CD4-positive, alpha-beta T cell (primary cell): ENCODE measurements at places on chromosomes 2 and 18. TPM values are rescaled to one million over a fixed set of nuclear protein-coding genes. Genes with fewer than 3 reads are reported as not detected.

Gene RDH14
- total RNA-seq, result 11.4 TPM

Gene RGPD8
- total RNA-seq, result 61.1 TPM

Gene CFAP221
- total RNA-seq, result not detected

Gene G6PC2
- total RNA-seq, result not detected

Gene EPAS1
- total RNA-seq, result 4.2 TPM

Gene VAMP8
- total RNA-seq, result 32.3 TPM

Gene SGPP2
- total RNA-seq, result 1.7 TPM

Gene AQP12A
- total RNA-seq, result not detected

Gene ARHGAP15
- 158 TPM for total RNA-seq

Gene ABCG8
- not detected for total RNA-seq

Gene IGFBP5
- total RNA-seq, result not detected

- DNase-seq, result no peak
These were observed 67.4 kb upstream of the HPCAL1 start for GRCh38 chr2:10235099-10235908.

DNA sequence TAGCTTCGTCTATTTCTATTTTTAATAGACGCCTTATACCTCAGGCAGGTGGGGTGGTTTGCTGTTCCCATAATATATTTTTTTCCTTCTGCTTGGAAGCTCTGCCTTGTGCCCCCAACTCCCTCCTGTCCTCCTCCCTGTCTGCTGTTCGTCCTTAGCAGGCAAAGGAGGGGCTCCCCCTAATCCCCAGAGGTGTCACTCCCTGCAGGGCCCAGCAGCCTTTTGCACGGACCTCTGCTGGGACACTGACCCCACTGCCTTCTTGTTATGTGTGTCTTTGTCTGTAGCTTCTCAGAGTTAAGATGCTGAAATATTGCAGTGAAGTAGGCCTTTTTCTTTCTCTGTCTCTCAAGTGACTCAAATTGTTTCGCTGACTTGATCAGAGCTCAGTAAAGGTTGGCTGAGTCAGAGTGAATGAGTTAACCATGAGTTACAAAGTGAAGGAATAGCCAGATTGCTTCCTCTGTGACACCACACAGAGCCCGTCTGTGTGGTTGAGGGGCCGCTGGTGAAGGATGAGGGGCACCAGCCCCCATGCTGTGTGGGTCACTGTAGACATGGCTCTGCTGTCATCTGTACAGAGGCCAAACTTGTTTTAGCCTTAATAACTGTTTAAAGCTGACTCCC lies 47.7 kb downstream of the PRKCE start:
- no peak for DNase-seq

DNA sequence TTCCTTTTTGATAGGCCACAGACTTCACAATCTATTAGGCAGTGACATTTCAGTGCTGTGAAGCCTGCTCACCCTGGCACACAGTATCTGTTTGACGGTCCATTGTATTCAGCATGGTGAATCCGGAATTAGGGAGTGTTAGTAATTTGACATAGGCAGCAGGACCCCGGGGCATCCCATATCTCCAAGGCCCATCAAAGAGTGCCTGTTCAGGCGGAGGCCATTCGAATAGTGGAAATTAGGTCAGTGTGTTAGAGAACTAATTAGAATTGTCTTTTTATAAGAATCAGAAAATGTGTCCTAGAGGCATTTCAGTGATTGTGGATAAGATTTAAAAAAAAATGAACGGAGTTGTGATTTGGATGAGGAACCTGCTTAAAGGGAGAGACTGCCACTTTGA lies 818.8 kb upstream of the SOX11 start:
- DNase-seq, result no peak

- no peak for DNase-seq
These were observed 40.6 kb downstream of the TAF1B start for GRCh38 chr2:9883897-9884296.

DNA sequence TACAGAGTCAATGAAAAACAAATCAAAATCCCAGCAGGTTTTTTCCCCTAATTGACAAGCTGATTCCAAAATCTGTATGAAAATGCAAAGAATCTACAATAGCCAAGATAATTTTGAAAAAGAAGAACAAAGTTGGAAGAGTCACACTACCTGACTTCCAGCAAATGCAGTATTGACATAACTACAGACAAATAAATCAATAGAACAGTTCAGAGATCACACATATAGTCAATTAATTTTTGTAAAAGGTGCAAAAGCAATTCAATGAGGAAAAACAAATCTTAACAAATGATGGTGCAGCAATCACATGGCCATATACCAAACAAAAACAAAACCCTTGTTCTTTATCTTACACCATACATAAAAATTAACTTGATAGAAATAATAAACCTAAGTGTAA lies 74.6 kb upstream of the ST8SIA5 start:
- no peak for DNase-seq

DNA sequence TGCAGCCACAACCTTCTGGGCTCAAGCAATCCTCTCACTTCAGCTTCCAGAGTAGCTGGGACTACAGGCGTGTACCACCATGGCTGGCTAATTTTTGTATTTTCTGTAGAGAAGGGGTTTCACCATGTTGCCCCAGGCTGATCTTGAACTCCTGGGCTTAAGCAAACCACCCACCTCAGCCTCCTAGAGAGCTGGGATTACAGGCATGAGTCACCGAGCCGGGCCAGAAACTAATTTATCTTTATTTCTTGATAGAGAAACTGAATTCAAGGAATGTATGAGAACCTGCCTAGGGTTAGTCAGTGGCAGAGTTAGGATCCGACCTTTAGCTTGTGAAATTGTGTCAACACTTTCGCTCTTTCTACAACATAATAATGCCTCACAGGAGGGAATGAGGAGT lies 19.3 kb upstream of the ITGAV start:
- no peak for DNase-seq

DNA sequence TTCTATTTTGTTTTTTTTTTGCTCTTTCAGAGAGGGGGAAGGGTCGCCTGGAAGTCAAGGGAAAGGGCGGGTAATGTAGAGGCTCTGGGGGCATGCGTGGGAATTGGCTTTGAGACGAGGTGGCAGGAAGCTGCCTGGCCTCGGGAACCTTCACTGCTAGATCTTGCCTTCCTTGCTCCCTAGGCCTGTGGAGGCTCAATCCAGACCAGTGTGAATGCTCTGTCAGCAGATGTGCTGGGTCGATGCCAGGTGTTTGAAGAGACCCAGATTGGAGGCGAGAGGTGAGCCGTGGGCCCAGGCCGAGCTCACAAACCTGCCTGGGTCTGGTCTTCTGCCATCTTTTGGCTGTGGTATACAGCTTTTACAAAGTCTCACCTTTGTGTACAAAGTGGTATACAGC lies 15.5 kb downstream of the CCT7 start:
- DNase-seq, result no peak

DNA sequence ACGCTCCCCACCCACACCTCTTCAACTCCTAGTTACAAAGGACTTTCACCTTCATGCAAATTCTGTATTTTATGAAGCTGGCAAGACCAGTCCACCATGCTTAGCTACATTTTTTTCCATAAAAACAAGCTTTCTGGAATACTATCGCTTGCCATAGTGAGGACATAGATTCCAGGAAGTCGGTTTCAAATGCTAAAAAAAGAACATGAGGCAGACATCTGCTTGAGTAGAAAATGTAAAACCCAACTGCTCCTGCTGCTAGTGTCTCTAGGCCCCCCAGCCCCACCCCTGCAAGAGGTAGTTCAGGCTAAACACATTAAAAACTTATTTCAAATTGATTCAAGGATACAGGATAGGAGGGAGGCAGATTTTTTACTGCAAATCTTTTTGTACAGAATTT lies 148.9 kb downstream of the SMAD2 start:
- DNase-seq, result no peak

DNA sequence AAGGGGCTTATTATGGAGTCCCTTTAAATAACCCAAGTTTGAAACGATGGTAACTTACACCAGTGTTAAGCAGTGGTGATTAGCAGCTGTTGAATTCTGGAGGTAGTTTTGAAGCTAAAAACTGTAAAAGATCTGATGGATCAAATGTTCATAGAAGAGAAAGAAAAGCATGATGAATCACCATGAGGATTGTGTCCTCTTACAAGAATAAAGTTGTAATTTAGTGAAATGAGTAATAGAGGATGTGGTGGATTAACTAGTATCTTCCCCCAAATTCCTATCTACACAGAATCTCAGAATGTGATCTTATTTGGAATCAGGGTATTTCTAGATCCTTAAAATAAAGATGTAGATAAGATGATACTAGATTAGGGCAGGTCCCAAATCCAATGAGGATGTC lies 1138.2 kb upstream of the TMEFF2 start:
- DNase-seq, result no peak

GRCh38 chr18:72444798-72445155 lies 99.4 kb downstream of the CBLN2 start:
- DNase-seq, result no peak

DNA sequence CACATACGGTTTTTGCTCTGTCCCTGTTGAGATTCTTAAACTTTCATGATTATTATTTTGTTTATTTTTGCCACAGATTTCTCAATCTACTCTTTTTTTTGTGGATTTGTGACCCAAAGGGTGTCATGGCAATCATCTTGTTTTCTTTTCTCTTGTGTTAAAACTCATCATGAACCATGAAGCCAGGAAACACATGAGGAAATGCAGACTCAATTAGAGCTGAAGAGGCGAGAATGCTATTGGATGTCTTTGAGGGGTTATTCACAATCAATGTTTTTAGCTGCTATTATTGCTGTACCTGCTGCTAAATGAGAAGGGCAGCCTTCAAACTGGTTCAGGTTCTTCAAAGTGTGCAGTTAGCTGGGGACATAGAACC lies 99.5 kb upstream of the MMADHC start:
- DNase-seq, result no peak

DNA sequence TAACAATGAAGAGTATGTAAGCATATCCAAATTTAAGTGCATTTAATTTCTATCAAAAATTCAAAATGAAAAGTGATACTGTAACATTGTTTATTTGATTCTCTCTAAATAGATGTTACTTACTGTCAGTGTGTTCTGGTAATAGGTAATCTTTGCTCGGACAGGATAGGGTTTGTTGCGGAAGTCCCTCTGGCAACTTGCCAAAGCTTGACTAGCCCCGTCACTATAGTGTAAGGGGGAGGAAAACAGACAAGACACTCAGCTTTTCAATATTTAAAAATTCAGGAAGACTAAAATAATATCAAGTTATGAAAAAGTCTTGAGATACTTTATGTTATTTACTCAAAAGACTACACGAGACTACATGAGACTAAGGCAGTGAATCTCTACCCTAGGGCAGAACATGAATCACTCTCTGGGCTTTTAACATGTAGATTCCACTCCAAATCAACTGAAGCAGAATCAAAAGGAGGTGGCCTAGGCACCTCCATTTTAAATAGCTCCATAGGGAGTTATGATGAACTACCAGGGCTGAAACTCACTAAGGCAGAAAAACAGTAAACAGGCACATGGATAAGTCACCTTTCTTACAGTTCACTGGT lies 5.9 kb downstream of the LMAN1 start:
- no peak for DNase-seq

- no peak for DNase-seq
These were observed 193.6 kb upstream of the FANCL start for GRCh38 chr2:58434692-58435091.

GRCh38 chr2:190659553-190659952 lies 10.7 kb downstream of the NAB1 start:
- no peak for DNase-seq

- DNase-seq, result no peak
These were observed 98.6 kb upstream of the NCK2 start for GRCh38 chr2:105645938-105646773.

- no peak for DNase-seq
These were observed 247.3 kb downstream of the PTGR3 start for GRCh38 chr18:74961596-74961995.

- no peak for DNase-seq
These were observed 1039.1 kb upstream of the NXPH2 start for GRCh38 chr2:139819273-139819796.

- no peak for DNase-seq
These were observed 48.6 kb upstream of the UBE2E3 start for GRCh38 chr2:180931841-180932240.

- no peak for DNase-seq
These were observed 17.1 kb downstream of the CREB1 start for GRCh38 chr2:207546822-207547221.

- no peak for DNase-seq
These were observed 110.4 kb downstream of the ANKRD44 start for GRCh38 chr2:197200051-197200761.

DNA sequence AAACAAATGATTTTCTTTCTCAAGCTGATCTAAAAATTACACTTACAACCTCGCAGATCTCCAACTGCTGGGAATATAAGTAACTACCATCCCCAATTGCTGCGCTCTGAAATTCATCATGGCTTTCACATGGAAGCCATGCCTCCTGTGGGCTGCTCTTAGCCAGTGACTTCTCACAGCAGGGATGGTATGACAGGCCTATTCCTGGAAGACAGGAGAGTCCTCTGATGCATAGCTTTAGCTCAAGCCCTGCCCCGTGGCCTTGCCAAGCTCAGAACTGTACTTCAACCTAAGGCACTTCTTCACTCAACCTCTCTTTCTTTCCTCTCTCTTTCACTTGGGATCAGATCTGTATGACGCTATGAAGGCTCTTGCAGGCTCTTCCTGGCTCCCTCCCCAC lies 12.6 kb upstream of the ELAC1 start:
- DNase-seq, result no peak

GRCh38 chr2:235025800-235026536 lies 74.2 kb downstream of the SH3BP4 start:
- no peak for DNase-seq

GRCh38 chr18:312415-312814 lies 44.6 kb upstream of the THOC1 start:
- DNase-seq, result no peak

- DNase-seq, result no peak
These were observed 922.5 kb downstream of the SUCLG1 start for GRCh38 chr2:83536556-83536955.

- DNase-seq, result no peak
These were observed 799.0 kb downstream of the DCDC2C start for GRCh38 chr2:4502230-4502843.

GRCh38 chr2:172467382-172467781 lies 40.0 kb downstream of the ITGA6 start:
- DNase-seq, result no peak

GRCh38 chr18:3874581-3874980 lies 424.6 kb downstream of the TGIF1 start:
- DNase-seq, result no peak
